ENCODE measurements at places on chromosomes 11 and 22.

GRCh38 chr11:20351751-20352262, 11.7 kb upstream of the HTATIP2 start:
- no peak for DNase-seq

- peak; percentile 67 for DNase-seq
These were observed 17.1 kb upstream of the C11orf96 start for GRCh38 chr11:43925063-43925931.

DNA sequence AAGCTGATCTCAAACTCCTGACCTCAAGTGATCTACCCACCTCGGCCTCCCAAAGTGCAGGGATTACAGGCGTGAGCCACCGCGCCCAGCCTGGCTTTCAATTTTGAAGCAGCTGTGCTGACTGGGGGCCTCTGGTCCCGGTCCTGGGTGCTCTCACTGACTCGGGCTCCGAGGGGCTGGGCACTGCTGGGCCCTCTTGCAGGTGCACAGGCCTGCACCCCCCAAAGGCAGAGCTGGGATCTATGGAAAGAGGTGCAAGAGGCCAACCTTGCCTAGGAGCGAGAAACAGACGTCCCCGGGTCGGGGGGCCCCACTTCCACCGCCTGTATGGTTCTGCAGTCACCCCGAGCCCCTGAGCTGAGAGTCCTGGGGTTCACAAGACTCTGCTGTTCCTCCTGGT, 33.2 kb downstream of the KIAA0930 start:
- no peak for DNase-seq

- no peak for DNase-seq
These were observed 46.1 kb downstream of the MICAL2 start for GRCh38 chr11:12156301-12157140.

DNA sequence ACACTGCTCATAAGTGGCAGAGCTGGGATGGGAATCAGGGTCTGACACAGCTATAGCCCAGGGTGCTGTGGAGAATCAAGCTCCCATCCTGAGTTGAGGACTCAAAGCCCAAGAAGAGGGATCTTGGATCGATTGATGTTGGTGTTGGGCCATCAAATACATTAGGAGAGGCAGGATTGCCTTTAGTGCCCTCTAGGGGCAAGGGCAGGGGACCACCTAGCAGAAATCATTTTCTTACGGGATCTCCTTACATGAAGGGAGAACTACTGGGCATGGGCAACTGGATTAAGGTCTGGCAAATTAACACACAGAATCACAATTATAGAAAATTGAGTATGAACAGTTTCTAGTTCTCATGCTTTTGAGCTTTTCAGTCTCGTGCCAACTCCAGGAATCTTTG, 24.9 kb upstream of the EMSY start:
- no peak for DNase-seq

DNA sequence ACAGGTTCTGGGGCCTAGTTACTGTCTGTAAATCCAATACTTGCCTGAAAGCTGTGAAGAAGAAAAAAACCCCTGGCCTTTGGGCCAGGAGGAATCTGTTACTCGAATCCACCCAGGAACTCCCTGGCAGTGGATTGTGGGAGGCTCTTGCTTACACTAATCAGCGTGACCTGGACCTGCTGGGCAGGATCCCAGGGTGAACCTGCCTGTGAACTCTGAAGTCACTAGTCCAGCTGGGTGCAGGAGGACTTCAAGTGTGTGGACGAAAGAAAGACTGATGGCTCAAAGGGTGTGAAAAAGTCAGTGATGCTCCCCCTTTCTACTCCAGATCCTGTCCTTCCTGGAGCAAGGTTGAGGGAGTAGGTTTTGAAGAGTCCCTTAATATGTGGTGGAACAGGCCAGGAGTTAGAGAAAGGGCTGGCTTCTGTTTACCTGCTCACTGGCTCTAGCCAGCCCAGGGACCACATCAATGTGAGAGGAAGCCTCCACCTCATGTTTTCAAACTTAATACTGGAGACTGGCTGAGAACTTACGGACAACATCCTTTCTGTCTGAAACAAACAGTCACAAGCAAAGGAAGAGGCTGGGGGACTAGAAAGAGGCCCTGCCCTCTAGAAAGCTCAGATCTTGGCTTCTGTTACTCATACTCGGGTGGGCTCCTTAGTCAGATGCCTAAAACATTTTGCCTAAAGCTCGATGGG, 13.5 kb downstream of the PIK3IP1 start:
- no peak for DNase-seq

- DNase-seq, result no peak
These were observed 8.9 kb downstream of the SERHL2 start for GRCh38 chr22:42562684-42563083.

DNA sequence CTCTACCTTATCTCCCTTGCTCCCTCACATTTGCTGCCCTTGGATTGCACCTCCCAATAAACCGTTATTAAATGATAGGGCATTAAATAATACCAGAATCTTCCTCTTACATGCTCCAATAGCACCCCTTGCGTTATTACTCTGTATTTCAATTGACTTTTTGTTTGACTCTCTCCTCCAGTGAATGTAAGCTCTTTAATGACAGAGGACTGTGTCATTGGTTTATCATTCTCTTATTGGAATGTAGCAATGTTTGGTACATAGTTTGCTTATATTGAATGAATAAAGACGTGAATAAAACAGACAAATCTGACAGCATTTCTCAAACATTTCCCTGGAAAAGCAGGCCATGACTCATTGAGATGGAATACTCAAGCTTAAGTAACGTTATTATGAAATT, 8.7 kb upstream of the MPEG1 start:
- DNase-seq, result no peak

DNA sequence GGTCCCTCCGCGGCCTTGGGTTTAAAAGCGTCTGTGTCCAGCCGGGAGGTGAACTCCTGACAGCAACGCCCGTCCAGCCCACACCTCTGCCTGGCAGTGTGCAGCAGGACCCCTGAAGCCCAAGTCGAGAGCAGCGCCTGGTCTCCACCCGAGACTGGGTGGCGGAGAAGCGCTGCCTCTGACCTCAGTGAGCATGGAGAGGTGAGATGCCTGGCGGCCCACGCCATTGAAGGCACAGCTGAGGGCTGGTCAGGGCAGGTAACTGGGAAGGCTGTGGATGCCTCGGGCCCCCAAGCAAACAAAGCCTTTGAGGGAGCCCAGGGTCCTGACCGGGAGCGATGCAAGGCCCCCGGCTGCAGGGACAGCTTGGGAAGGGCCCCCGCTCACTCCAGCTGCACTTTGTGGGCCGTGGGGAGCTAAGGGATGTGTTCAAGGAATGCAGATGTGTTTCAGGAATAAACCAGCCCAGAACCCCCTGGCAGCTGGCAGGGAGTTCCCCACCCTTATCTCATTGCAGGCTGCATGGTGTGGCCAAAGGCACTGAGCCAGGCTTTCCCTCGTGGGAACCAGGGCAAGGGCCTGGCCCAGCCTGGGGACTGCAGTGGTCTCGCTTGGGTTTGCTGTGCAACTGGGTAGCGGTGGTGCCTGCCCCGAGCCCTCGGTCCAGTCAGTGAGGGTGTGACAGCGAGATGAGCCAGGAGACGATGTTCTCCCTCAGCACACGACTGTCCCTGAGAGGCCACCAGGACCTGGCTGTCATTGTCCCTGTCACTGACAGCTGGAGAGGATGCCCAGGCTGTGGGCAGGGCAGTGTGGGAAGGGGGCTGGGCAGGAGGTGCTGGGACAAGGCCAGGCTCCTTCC, 92.5 kb downstream of the WNT7B start:
- no peak for DNase-seq

DNA sequence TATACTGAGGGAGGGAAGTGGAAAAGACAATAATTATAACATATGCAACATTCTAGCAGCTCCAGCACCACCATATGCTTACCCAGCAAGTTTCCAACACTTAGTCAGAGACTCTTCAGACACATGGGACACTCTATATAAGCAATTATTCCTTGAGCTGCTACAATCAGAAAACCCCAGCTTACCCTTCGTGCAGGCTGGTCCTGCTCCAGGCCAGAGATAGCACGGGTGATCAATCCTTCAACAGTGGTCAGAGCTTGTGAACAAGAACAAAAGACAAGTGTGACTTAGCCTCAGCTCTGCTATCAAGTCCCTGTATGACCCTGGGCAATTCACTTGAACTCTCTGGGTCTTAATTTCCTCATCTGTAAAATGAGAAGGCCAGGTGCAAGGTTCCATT, 1.5 kb downstream of the ZPR1 start:
- no peak for DNase-seq

- DNase-seq, result no peak
These were observed 6.3 kb downstream of the XBP1 start for GRCh38 chr22:28793976-28794584.

- no peak for DNase-seq
These were observed 22.8 kb upstream of the UVRAG start for GRCh38 chr11:75792127-75792731.

GRCh38 chr11:121588747-121589146, 136.0 kb upstream of the SORL1-AS1 start:
- no peak for DNase-seq

GRCh38 chr22:46547883-46548244, 10.4 kb upstream of the CELSR1 start:
- DNase-seq, result peak; percentile 71

DNA sequence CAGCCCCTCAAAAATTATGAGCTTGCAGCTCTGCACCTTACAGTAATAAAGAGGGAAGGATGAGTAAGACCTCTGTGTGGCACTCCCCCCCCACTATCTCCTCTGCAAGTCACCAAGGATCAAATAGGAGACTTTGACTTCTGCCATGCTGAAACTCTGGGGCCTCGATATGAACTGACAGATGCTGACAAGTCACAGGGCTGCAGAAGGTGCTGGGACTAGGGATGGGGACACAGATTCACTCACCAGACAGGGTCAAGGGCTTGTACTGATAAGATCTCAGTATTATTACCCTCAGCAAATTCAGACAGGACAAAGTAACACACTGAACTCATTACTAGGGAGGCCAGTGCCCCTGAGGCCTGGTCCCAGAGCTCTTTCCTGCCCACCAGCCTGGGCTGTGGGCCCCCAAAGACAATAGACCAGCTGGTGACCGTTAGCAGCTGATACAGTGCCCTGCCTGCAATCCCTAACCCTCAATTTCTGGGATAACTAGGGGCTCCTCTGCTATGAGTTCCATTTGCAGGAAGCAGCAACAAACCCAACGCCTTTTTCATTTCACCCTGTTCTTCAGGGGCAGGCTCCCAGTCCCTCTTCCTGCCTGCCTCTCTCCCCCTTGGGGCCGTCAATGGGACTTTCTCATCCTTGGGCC, 20.1 kb downstream of the TMPRSS13 start:
- no peak for DNase-seq

DNA sequence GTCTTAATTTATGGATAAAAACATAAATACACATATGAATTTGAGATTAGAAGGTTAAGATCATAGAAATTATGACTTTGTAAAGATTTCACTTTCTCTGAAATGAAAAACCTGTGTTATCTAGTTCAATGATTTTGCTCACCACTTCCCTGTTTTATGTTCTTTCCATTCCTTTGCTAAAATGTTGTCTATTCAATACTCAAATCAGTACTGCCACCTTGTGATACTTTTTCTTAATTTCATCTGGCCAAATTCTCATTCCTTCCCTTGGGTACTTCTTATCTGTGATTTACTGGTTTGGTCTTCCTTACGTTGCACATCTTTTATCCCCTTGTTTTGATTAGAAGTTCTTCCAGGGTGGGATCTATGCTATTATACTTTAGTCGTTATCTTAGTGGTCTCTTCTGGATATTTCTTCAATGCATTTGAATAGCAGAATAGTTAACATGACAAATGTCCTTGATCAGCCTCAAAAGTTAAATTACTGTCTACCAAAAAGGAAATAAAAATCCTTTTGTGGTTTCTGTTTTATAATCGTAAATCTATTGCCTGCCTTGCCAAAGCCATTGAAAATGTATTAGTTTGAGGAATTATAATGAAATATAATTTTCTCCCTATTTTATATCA, 197.0 kb downstream of the PGR start:
- no peak for DNase-seq

- DNase-seq, result no peak
These were observed 1431.7 kb downstream of the LRRC4C start for GRCh38 chr11:40027720-40028119.

GRCh38 chr11:71568704-71569349, 3.5 kb downstream of the KRTAP5-10 start:
- no peak for DNase-seq

GRCh38 chr11:19243613-19244012, 2.9 kb upstream of the E2F8 start:
- DNase-seq, result no peak

GRCh38 chr11:119222308-119222707, 16.2 kb downstream of the CBL start:
- DNase-seq, result no peak

GRCh38 chr22:46508491-46508999, 28.9 kb downstream of the CELSR1 start:
- DNase-seq, result no peak

- no peak for DNase-seq
These were observed 34.8 kb downstream of the TSG101 start for GRCh38 chr11:18491924-18492323.

DNA sequence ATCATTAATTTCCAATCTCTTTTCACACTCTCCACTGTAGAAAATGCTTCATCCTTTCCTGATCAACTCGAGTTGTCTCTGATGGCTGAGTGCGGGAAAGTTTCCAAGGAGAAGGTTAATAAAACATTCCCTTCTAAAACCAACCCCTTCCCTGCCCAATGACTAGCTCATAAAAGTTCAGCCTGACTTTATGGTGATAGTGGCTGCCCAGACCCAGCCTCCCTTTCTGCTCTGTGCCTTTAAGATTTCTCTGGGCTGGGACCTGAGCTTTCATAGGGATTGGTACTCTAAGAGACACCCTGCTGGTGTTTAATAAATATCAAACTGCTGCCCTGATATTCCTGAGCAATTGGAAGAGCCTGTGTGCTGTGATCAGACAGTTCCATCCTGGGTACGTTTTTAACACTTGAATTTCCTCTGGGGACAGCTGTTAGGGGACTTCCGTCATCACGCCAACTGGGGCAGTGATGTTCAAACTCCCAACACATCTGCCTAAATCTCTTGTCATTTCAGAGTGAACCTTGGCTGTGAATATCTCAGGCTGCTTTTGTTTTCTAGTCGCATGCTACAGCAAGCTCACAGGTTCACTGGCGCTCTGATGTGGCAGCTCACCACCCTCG, 195.0 kb upstream of the KIRREL3 start:
- DNase-seq, result no peak

GRCh38 chr11:12126344-12127019, 16.1 kb downstream of the MICAL2 start:
- DNase-seq, result no peak
